ENCODE measurements at places on chromosomes 16 and 17. TPM values are rescaled to one million over a fixed set of nuclear protein-coding genes. Genes with fewer than 3 reads are reported as not detected.

Gene PRAC2
- total RNA-seq: not detected

Gene BCO1
- not detected for total RNA-seq

Gene CX3CL1
- total RNA-seq: under 0.01 TPM

Gene NUPR1
- 5.8 TPM for total RNA-seq

Gene ITGAX
- total RNA-seq: 0.18 TPM

Gene CACNG4
- total RNA-seq: under 0.01 TPM

Gene GPR179
- total RNA-seq: not detected

Gene CCDC144A
- 1.4 TPM for total RNA-seq

Gene COPRS
- total RNA-seq: 123 TPM

DNA sequence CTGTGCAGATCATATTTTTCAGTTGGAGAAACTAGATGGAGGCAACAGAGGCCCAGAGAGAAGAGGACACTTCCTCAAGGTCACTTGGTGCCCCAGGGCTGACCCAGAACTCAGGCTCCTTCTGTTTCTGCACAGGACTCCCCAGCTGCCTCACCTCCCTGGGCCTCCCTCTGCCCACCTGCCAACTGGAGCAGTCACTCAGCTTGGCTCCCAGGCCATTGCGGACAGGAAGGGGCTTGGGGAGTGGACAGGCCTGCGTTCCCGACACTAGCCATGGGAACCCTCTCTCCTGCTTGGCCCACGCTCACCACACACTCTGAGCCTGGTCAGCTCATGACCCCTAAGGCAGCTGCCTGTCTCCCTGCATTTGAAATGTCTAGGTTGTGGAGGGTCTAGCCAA lies 78.1 kb upstream of the BRD7 start:
- DNase-seq: no peak

GRCh38 chr17:76572201-76572910 lies 13.3 kb downstream of the ST6GALNAC2 start:
- DNase-seq: no peak

GRCh38 chr16:4318451-4318910 lies 2.6 kb downstream of the GLIS2 start:
- no peak for DNase-seq

DNA sequence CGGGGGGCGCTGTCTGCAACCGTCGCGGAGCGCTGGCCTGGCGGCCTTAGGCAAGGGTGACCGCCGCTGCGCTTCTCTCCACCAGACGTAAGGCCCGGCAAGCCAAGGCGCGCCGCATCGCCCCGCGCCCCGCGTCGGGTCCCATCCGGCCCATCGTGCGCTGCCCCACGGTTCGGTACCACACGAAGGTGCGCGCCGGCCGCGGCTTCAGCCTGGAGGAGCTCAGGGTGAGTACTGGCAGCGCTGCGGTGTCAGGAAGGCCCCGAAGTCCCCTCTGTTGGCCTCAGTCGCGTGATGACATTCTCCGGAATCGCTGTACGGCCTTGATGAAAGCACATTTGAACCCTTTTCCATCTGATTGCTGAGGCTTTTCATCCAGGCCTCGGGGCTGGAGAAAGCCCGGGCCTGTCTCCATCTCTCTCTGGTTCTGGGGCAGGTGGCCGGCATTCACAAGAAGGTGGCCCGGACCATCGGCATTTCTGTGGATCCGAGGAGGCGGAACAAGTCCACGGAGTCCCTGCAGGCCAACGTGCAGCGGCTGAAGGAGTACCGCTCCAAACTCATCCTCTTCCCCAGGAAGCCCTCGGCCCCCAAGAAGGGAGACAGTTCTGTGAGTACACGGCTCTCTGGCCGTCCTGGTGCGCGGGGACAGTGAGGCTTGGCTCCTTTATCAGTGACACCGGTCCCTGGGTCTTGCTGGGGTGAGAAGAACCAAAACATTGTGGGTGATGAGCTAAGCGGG lies 831 bp downstream of the RPL13 start:
- no peak for DNase-seq

DNA sequence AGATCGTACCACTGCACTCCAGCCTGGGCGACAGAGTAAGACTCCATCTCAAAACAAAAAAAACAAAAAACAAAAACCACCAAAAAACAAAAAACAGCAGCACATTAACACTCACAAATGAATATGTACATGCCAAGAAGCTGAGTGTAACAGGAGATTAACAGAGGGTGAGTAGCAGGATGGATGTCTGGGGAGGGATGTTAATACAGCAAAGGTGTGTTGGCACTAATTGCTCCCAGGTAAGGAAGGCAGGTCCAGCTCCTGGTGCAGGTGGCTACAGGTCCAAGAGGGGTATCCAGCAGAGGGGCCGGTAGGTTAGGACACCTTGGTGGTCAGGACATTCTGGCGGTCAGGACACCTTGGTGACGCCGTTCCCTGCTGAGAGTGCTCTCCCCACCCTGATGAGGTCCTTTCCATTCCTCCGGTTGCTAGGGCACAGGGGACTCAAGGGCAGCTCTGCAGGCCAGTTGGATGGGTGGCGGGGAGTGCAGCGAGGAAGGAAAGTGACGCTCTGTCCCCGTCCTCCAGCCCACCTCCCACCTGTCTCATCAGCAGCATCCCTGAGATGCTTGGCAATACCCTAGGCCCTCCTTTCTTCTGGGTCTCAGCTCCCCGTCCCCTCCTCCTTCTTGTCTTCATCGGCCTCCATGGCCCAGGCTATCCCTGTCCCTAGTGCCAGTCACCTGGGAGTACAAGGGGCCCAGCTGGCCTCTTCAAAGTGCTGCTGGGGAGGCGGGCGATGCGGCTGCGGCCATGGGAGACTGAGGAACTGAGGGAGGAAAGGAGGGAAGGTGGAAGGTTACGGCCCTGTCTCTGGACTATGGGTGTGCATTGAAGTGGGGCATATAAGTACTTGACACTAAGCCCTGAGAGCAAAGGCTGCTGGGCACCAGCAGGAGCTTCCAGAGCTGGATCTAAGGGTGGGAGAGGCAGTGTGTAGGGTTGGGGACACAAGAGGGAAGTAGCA lies 10.7 kb upstream of the GFAP start:
- no peak for DNase-seq

GRCh38 chr16:14100825-14101224 lies 29.7 kb downstream of the MRTFB start:
- DNase-seq: no peak

GRCh38 chr17:49575679-49576087 lies at the start of gene NXPH3:
NXPH3 (plus strand) TSS chr17:49575871; CDS start chr17:49576220, 349 bp downstream.
- peak; percentile 19 for DNase-seq

DNA sequence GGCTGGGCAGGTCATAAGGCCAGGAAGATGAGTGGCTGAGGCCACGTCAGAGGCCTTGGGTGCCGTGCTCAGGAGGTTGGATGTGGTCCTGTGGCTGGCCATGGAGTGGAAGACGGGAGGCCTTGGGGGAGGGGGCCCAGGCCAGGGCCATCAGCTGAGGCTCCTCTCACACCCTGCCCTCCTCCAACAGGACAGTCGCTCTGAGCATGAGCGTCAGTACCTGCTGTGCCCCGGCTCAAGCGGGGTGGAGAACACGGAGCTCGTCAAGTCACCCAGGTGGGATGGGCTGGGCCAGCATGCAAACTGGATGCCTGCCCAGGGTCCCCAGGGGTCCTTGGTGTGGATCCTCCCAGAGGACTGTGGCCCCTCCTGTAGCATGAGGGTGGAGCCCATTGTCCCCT lies 19.2 kb downstream of the POLR3E start:
- DNase-seq: no peak

DNA sequence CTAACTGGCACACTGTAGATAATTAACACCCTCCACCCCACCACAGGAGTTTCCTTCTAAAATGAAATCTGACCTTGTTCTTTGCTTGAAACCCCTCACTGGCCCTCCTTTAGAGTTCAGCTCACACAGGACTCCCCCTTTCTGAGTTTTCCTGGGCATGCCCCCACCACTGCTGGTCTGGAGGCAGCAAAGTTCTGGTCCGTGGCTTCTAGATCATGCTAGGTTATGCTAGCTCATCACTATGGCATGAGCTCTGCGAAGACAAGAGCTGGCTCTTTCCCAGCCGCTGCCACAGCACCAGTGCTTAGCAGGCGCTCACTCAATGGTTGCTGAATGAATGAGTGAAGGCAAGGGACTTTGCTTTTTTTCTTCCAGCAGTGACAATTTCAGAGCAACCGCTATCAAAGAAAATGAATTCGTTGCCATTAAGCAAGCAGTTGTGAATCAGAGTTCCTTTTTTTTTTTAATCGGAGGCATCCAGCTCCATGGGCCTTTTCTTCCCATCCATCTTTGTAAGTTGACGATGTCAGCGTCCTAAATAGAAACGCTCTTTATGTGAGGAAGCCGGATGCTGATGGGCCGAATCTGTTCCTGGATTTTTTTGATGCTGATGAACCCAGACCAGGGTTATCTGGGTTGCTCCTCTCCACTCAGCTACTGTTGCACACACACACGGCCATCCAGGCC lies 80.8 kb upstream of the NOL11 start:
- DNase-seq: peak; percentile 64

DNA sequence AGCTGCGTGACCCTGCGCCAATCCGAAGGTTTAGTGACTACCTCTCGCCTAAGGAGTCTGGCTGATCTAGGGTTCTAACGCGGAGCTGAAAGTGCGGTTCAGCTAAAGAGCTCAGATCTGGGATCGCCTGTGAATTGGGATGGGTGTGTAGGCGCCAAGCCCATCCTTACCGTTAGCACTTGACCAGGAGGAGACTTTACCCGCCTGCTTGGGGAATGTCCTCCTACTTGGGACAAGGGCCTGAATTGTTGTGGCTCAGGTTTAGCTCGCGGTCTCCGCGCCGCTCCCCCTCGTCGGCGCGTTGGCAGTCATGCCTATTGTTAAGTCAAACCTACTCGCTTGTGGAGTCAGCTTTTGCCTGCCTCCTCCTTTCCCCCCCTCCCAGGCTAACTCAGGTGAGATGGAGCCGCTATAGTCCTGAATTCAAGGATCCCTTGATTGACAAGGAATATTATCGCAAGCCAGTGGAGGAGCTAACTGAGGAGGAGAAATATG lies 480 bp downstream of the MRPS7 start:
- no peak for DNase-seq

GRCh38 chr17:57415751-57416207 lies 159.5 kb downstream of the MSI2 start:
- DNase-seq: no peak

- peak; percentile 11 for DNase-seq
These were observed 34.8 kb upstream of the CPHXL start for GRCh38 chr16:75761108-75761507.

DNA sequence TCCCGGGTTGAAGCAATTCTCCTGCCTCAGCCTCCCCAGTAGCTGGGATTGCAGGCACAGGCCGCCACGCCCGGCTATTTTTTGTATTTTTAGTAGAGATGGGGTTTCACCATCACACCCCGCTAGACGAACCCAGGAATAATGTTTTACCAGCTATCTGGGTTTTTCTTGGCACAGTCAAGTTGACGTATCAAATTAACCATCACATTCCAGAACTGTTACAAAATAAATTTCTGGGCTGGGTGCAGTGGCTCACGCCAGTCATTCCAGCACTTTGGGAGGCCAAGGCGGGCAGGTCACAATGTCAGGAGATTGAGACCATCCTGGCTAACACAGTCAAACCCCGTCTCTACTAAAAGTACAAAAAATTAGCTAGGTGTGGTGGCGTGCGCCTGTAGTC lies 501.2 kb downstream of the SHISA9 start:
- DNase-seq: no peak

DNA sequence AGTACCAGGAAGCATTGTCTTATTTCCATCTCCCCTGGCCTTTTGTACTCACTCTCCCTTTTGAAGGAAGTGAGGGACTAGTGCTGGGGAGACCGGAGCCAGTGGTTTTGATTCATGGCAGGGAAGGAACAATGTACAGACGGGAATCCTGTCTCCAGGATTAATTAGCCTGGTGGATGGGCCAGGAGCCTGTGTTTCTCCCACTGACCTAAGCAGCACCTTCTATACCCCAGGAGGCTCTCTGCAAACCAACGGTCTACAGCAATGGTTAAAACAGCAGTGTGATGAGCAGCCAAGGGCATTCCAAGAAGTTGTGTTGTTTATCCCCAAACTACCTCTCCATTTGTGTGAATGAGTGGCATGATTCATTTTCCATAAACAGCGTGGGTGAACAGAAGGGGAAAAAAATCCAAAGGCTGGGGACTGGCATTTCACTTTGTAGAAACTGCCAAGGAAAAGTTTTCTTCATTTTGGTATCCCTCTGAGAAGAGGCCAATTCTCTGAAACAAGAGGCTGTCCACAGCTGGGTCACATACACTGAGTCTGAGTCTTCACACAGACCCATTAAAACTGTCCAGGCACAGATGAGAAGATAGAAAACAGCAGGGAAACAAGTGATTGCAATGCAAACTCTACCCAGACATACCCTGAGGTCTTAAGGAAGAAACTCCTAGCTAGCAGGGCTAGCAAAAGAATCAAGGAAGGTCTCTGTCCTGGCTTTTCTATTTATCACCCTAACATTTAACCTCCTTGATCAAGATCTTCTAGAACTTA lies 18.1 kb downstream of the ANKFN1 start:
- DNase-seq: no peak

DNA sequence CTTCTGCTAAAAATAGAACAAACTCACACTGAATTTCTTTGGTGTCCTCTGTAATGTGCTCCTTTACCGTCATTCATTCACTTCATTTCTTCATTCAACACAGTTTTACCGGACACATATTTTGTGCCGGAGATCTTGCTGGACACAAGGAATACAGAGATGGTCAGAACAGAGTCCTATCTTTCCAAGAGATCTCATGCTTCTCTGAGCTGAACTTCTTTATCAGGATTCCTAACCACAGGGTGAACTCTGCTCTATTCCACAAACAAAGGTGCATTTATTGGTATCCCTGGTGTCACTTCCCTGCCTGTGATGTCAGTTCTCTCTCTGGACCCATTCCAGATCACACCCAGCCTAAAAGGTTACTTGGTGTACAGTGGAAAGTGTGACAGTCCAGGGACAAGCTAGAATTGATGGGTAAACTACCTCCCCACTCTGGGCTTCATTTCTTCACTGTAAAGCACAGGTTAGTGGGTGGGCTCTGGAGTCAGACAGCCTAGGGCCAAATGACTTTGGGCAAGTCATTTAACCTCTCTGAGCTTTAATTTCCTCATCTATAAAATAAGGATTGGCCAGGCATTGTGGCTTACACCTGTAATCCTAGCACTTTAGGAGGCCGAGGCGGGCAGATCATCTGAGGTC lies 4.2 kb downstream of the IFI35 start:
- DNase-seq: no peak

DNA sequence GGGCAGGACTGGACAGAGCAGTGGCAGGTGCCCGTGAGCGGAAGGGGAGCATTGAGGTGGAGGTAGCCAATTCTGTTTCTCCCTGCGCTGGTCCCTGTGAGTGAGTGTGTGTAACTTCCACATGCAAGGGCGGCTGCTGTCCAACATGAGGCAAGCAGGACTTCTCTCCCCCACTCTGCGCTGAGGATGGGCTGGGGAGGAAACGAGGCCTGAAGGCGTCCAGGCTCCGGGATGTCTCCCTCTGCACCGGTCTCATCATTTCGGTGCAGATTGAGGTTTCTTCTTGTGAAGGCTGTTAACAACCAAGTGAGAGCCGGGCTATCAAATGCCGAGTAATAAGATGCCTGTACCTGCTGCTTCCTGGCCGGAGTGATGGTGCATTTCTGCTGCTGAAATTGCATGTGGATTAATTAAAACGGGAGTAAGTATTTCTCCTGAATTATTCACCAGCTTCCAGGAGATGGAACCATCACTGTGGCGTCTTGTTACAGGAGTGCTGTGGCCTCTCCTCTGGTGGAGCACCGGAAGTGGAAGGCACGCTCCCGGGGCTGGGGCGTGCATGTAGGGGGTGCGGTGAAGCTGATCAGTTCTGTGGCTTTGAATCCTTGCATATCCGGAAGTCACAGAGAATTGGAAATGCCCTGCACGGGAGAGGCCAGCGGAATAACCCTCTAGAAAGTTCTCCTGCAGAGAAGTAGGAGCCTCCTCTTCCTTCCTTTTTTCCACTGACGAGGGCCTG lies 41.7 kb upstream of the MGAT5B start:
- DNase-seq: no peak
